Stimulated activated CD4-positive, alpha-beta T cell treated with anti-CD3 and anti-CD28 coated beads, Interleukin-15, amount 100 ng/mL, for 1 hour (primary cell): ENCODE measurements at places on chromosomes 16 and 17.

GRCh38 chr17:8004899-8005298, 2.5 kb downstream of the GUCY2D start:
- no peak for DNase-seq

DNA sequence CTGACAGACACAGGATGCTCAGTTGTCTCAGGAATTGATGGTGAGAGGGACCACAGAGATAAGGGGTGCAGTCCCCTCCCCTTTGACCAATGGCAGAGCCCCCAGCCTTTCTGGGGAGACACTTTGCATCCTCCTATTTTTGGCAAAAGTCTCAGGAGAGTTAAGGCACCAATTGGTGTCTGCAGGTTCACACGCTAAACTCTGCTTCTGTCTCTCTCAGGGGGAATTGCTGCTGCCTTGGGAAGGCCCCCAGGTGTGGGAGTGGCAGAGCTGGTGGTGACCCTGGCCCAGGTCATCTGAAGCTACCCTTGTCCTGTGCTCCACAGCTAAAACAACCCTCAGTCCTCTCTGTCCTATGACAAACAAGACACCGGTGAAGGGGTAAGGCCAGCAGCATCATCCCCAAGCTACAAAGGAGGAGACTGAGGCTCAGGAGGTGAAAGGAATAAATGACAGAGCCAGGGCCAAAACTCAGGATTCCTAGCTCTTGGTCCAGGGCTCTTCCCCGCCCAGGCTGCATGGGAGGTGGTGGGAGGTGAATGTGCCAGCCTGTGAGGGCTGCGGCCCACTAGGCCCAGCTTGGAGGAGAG, 20.3 kb downstream of the OSBPL7 start:
- no peak for DNase-seq

DNA sequence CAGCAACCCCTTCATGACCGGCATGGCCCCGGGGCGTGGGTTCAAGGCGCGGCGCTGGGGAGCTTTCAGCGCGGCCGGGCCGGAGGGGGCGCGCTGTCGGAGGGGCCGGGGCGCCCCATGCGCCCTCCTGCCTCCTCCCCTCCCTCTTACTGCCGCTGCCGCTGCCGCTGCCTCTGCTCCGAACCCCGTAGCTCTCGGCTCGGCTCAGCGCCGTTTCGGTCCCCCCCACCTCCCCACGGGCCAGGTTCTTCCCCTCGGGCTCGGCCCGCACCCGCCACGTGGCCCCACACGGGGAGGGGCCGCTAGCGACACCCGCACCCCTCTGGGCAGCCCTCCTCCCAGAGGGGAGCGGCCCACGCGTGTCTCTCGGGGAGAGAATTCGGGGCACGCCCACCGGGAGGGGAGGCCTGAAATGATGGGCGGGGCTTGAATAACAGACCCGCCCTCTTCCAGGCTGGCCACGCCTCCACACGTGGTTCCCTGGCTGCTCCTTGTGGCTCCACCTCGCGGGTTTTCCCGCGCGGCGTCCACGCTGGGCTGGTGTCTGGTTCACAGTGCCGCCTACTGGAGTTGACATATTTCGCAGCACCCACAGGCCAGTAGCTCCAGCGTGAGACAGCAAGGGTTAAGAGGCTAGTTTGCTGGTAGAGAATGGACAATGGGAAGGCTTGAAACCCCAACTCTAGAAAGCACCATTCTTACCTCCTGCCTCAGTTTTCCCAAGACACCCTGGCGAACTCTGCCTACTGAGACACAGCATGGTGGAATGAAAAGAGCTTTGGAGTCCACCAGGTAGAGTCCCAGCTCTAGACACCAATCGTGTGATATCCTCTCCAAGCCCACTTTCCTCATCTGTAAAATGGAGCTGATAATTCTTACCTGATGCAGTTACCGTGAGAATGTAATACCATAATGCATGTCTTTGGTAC, at the start of gene KCNH4:
TSS of gene KCNH4 (minus strand) at position 221 of the 929 bp plus-strand sequence. CDS start at position 24, 197 bp downstream.
- peak; percentile 71 for DNase-seq

- DNase-seq = no peak
These were observed 46.0 kb upstream of the ADAMTS18 start for GRCh38 chr16:77480681-77481315.

GRCh38 chr17:245611-246010, 64.2 kb upstream of the DOC2B start:
- DNase-seq = no peak

GRCh38 chr17:74514632-74515334, 16.5 kb downstream of the CD300LB start:
- no peak for DNase-seq

DNA sequence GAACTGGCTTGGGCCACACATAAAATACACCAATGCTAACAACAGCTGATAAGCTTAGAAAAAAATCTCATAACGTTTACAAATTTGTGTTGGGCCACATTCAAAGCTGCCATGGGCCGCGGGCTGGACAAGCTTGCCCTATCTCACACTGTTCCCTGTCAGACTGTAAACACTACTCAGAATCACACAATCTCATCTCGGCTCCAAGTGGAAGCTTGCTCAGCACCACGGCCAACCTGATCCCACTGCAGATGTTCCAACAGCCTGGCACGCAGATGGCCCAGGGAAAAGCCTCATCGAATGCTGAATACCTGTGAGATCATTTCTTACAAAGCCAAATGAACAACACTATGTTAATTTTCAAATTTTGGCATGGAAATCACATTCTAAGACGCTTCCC, 125.8 kb downstream of the ANKRD11 start:
- no peak for DNase-seq

GRCh38 chr16:73713251-73713650, 583.4 kb upstream of the PSMD7 start:
- no peak for DNase-seq

DNA sequence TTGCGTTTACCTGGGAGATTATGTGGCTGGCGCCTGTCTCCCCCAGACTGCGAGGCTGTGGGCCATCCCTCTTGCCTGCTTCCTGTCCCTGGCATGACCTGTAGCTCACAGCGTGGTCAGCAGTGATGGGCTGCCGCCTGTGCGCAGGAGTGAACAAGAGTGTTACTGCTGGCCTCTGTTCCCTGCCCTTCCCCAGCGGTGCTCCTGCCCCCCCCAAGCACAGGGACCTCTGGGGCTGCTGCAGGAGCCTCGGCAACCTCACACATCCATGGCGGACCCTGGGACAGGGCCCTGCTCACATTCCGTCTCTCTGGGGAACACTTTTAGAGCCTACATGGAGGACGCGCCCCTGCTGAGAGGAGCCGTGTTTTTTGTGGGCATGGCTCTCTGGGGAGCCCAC, 10.6 kb downstream of the TSC2 start:
- no peak for DNase-seq

DNA sequence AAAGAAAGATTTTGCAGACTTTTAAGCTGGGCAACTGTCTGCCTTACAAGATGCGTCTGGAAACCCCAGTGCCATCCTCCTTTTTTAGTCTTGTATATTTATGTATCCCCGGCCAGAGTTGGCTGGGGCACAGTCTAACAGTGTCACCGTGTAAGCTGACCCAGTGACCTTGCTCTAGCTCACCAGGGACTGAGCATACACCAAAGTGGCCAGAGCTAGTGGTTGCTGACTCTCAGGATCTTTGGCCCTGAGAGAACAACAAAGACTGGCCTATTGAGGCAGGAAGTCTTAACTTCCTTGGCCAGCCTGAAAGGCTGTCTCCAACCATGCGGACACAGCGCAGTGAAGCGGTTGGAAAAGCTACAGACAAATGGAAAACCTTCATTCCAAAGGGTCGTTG, 745.2 kb downstream of the WWOX start:
- no peak for DNase-seq

DNA sequence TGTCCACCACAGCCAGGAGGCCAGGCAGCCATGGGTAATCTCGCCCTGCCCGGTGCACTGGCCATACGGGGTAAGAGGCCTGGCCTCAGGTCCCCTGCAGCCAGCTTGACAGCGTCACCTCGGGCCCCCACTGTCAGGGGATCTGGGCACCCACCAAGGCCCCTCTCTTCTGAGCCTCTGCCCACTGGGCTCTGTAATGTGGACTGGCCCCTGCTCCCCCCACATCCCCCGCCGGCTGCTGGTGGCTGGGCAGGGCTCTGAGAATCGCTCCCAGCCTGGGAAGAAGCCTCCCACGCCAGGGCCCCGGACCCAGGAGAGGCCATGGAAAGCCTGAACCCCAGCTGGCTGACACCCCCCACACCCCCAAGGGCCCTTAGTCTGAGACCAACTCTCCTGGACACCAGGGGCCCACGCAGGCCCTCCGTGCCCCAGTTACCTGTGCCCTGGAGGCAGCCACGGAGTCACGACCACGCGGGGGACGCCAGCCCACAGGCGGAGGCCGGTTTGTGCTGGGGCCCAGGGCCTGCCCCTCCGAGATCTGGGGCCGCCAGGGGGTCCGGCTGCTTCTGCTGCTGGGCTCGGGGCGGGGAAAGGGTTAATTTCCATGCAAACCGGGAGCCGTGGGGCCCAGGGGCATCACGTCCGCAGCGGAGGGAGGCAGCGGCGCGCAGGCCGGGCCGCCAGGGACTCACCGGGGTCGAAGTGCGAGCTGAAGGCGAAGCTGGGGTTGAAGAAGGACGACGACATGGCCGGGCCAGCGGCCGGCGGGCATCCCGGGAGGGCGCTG, at the start of gene PVALEF:
TSS of gene PVALEF (plus strand) at position 262 of the 787 bp plus-strand sequence. CDS start 15,720 bp downstream, outside the sequence.
- DNase-seq = no peak

- no peak for DNase-seq
These were observed 2.8 kb downstream of the GRB7 start for GRCh38 chr17:39740357-39741111.

DNA sequence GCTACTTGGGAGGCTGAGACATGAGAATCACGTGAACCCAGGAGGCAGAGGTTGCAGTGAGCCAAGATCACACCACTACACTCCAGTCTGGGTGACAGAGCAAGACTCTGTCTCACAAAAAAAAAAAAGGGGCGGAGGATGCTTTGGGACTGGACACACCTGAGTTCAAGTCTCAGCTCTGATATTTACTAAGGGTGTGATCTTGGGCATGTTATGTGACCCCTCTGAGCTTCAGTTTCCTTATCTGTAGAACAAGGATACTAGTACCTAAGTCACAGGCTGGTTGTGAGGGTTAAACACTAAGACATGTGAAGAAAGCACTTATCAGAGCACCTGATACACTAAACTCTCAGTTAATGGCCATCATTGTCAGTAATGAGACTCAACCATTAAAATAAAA, 25.9 kb downstream of the HOXB1 start:
- no peak for DNase-seq

DNA sequence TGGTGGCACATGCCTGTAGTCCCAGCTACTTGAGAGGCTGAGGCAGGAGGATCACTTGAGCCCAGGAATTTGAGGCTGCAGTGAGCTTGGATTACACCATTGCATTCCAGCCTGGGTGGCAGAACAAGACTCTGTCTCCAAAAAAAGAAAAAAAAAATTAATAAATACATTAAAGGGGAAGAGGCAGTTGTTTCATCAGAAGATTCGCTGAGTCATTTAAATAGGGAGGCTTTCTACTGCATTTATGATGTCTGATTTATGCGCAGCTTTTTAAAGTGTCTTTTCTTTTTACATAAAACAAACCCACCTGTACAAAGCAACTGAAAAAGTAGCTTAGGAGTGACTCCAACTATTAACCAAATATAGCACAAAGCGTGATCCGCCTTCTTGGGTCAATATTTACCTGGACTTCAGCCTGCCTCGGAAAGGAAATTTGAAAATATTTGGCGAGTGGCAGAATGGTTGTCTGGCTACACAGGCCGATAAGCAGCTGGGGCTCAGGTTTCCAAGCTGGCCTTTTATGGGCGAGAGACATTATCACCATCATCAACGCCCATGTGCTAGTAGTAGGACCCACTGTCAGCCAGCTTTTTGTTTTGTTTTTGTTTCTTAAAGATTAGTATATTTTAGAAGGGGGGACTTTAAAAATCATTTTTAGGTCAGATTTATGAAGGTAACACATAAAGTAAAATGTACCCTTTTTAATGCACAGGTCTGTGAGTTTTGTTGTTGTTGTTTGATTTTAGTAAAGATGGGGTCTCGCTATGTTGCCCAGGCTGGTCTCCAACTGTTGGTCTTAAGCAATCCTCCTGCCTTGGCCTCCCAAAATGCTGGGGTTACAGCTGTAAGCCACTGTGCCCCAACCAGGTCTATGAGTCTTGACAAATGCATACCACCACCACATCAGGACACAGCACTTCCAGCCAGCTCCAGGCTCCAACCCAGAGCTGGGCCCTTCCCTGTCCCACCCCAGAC, 42.5 kb upstream of the RASD1 start:
- DNase-seq = no peak

DNA sequence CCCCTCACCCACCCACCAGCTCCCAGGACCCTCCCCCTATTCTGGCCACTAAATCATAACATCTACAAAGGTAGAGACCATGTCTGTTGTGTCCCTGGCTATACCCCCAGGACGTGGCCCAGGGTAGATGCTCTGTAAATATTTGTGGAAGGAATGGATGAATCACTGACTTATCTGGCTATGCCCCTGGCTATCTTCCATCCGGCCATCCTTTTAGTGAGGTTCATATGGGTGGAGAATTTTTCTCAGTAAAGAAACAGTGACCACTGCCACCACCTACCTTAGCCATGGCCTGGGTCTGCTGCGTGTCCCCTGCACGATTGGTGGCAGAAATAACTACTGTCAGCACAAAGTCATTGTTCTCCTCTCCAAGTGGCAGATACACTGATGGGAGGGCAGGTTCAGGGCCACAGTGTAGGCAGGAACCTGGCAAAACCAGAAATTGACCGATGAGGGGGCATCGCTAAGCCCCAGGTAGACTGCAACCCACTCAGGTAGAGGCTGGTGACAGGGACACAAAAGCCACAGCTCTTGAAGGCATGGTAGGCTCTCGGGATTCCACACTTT, 63.1 kb upstream of the BCO1 start:
- DNase-seq = no peak

- no peak for DNase-seq
These were observed 31.3 kb upstream of the RASD1 start for GRCh38 chr17:17527534-17527933.

DNA sequence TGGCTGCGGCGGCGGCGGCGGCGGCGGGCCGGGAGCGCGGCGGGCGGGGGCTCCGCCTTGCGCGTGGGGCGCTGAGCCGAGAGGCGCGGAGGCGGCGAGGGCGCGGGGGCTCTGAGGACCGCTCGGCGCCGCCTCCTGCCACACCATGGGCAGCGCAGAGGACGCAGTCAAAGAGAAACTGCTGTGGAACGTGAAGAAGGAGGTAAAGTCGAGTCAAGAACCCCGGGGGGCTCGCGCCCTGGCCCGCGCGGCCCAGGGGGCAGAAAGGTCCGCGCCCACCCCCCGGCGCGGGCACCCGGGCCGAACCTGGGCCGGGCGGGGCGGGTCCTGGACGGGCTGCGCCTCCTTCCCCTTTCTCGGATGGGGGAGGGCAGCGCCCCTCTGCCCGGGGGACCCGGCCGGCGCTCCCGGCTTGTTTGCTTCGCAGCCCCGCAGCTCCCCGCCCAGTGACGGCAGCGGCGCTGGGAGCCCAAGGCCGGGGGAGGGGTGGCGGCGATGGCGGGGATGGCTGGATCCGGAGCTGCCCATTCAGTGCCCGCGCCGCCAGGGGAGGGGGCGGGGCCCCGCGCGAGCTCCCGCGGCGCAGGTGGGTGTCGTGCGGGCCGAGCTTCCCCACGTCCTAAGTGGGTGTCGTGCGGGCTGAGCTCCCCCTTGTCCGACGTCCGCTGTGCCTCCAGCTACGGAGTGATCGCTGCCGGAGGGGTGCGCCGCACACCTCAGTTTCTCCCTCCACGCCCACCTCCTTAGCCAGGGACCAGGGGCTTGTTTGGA, 428 bp downstream of the SGSM2 start:
- DNase-seq = peak; percentile 30
